NCI-H2081 (cell line): ENCODE measurements at places on chromosomes 5 and 9.
A peak's percentile ranks its signal among the peaks of the same experiment; 100 is the strongest.

GRCh38 chr5:78377718-78378105 lies 17.3 kb downstream of the SCAMP1 start:
- DNase-seq, result no peak

- no peak for DNase-seq
These were observed 723.3 kb upstream of the GRAMD2B start for GRCh38 chr5:125699860-125700259.

DNA sequence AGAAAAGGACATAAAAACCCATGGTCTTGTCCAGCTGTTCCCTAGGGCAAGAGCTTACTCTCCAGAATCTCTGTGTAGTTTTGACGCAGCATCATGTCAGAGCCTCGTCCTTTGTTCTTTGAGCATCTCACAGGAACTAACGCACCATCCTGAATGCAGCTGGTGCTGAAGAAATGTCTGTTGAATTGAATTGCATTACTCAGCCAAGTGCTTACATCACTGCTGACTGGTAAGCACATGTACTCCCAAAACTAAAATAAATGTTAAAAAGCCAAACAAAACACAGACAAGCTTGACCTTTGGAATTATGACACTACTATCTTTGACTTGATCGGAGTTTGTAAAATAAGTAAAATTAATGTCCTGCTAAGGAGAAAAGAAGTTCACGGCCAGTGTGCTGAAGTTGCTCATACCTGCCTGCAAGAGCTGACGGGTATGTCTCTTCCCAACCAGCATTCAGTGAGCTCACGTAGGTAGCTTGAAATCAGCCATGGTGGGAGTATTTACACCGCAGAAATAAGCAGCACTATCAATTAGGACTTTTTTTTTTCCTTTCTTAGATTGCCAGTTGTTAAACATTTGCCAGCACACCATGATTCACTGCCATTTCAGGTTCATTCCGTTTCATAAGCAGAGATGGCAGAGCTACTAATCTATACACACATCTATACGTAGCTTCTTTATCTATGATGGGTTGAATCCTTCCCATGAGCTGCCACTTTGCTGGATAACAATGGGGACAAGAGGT lies 310.6 kb upstream of the MSX2 start:
- no peak for DNase-seq

- peak; percentile 89 for DNase-seq
These were observed 48.8 kb downstream of the SH3GL2 start for GRCh38 chr9:17627641-17628040.

GRCh38 chr9:105257809-105258208 lies 13.4 kb downstream of the SLC44A1 start:
- peak; percentile 36 for DNase-seq

- no peak for DNase-seq
These were observed 8.8 kb upstream of the OTULINL start for GRCh38 chr5:14572836-14573235.

DNA sequence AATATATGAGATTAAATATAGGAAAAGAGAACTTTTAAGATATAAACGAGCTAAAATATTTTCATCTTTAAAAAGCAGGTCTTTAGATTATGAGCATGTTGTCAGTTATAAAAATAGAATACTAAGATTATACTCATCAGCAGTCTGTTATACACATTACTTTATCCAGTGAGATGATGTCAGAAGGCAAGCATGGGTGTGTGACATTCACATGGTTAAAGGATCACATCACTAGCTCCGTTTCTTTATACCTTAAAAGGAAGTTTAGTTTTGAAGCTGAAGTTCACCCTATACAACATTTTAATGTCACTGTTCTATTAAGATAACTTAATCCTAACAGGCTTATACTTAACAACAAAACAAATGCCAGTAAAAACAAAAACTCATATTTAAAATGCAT lies 59.6 kb downstream of the RICTOR start:
- no peak for DNase-seq

DNA sequence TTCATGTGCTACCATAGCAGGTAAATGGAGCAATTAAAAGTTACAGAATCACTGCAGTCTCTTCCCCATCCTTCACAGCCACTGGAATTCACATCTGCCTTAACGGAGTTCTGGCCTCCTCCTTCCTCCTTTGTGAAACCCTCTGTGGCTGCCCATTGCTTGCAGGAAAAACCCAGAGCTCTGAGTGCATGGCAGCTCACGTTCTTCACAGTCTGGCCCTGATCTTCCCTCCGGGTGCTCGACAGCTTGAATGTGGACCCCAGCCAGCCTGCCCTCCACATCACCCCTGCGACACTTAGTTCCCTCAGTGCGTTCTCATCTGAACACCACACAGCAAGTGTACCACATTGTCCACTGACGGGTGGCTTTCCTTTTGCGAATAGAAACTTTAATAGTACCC lies 63.2 kb upstream of the RUFY1 start:
- DNase-seq, result no peak

DNA sequence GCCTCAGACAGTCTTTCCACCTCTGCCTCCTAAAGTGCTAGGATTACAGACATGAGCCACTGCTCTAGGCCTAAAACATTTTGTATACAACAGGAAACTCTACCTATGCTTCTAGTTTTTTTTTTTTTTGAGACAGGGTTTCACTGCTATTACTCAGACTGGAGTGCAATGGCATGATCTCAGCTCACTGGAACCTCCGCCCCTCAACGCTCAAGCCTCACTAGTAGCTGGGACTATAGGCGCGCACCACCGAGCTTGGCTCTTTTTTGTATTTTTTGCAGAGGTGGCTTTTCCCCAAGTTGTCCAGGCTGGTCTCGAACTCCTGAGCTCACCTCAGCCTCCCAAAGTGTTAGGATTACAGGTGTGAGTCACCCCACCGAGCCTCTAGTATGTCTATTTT lies 5.4 kb downstream of the HSPA9 start:
- no peak for DNase-seq

GRCh38 chr5:155106221-155106620 lies 92.7 kb downstream of the KIF4B start:
- DNase-seq, result no peak

- no peak for DNase-seq
These were observed 47.4 kb downstream of the PRKACG start for GRCh38 chr9:68966496-68966944.

GRCh38 chr9:98641695-98642094 lies 67.0 kb downstream of the GABBR2 start:
- no peak for DNase-seq

DNA sequence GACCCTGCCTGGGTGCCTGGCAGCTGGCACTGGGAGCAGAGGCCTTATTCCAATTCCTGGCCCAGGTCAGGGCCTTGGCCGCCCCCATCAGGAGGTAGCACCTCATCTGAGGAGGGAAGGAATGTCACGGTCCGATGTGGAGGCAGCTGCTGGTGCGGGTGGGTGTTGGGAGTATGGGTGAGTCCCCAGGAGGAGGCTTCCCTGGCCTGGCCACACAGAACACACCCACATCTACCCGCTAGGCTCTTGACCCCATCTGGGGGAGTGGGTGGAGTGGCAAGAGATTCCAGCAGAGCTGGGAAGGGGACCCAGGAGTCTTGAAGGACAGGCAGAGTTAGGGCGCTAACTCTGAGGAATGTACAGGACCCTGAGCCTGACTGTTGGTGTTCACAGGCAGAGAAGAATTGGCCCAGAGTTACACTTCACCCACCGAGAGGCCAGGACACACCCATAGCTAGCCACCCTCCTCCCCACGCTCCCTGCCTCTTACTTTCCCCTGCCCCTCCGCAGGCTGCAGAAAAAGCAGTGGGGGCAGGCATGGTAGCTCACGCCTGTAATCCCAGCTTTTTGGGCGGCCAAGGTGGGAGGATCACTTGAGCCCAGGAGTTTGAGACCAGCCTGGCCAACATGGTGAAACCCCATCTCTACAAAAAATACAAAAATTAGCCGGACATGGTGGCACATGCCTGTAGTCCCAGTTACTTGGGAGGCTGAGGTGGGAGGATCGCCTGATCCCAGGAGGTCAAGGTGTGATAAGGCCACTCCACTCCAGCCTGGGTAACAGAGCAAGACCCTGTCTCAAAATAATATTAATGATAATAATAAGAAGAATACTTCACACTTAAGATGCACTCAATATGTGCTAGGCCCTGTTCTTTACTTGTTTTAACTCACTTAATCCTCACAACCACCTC lies 6.0 kb downstream of the OLFML2A start:
- DNase-seq, result no peak

DNA sequence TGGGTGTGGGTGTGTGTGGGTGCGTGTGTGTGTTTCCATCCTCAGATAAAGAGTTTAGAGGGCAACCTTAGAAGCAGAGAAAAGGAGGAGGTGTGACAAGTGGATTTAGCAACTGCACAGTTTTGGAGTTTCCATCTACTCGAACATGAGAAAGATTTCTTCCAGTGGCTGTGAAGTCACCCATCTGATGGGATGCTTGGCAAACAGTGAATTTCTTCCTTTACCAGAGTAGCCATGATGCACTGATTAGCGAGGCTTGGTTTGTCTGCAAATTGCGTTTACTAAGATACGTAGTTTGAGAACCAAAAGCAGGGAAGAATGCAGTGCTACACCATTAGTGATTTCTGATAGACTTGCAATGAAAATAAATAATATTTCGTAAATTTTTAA lies 791 bp upstream of the STARD4 start:
- no peak for DNase-seq

- no peak for DNase-seq
These were observed 13.7 kb downstream of the IER5L start for GRCh38 chr9:129164246-129164930.

DNA sequence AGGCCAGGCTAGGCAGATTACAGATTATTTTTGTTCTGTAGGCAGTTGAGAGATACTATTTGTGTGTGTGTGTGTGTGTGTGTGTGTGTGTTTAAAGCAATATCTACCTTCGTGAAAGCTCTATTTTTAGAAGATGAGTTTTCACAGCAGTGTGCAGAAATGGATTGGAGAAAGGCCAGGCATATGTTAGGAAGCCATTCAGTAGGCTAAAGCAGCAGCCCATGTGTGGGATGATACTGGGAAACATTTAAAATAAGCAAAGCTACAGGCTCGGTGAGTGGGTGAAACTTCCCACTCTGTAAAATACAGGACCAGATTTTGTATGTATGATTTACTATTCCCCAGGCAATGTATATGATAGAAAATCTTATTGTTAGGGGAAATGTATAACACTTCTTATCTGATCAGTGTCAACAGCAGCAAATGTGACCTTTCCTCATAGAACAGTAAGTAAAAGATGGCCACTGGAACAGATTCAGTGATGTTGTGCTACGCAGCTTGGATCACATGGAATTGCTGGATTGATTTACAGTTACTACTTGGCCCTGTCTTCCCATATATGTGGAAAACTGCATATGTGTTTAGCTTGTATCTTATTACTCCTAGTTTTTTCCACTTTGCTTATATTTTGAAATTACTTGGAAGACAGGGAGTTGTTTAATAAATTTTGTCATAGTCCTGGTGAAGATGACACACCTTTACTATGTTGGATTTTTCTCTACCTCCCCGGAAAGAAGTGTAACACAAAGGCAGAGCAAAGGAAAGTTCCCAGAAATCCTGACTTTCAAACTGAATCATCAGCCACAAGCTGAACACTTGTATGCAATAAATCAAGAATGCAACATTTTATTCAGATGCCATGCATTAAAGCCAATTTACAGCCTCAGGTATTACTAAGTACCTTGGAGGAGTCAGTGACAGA lies 1077.7 kb upstream of the SEMA6A start:
- peak; percentile 13 for DNase-seq

DNA sequence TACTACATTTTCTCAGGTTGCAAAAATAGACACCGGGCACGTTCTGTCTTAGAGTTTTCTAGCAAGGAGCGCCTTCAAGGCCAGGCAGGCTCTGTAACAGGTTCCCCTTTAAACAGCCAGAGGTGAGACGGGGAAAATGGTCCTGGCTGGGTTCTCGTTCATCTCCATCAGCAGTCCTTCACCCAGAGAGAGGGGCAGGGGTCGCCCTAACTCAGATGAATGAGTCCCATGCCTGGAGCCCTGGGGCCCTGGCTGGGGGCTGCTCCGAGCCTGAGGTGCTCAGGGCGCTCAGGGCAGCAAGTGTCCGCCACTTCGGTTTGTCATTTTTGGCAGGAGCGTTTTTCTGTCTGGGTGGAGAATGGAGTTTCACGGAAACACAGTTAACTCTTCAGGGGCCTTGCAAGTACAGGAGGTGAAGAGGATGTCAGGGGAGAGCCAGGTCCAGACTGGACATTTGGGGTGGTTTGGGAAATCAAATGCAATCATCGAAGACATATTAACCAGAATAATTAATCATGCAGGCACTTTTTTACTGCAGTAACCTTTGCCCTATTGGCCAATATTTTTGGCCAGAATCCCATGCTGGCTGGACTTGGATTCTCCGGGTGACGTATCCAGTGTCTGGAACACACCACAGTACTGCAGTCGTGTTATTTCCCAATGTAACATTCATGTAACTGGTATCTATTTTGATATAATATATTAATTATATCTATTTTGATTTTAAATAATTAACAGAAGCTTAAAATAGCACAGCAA lies 2.9 kb downstream of the NTNG2 start:
- no peak for DNase-seq

DNA sequence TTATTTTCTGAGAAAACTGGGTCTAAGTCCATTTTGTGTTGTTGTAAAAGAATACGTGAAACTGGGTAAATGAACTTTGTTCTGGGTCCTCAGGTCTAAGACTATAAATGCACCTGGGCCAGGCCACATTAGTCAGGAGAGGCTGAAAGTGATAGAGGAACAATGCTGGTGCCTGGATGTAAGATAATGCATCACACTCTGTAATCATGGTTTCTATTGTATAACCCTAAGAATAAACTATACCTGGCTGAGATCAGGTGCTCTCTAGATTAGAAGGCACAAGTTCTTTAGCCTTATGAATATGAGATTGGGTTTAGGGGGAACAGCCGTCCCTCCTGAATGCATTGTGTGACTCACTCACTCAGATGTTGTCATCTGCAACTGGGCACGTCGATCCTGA lies 675.5 kb downstream of the HTR1A start:
- no peak for DNase-seq

- DNase-seq, result no peak
These were observed 34.9 kb downstream of the PCDH1 start for GRCh38 chr5:141843156-141843927.

DNA sequence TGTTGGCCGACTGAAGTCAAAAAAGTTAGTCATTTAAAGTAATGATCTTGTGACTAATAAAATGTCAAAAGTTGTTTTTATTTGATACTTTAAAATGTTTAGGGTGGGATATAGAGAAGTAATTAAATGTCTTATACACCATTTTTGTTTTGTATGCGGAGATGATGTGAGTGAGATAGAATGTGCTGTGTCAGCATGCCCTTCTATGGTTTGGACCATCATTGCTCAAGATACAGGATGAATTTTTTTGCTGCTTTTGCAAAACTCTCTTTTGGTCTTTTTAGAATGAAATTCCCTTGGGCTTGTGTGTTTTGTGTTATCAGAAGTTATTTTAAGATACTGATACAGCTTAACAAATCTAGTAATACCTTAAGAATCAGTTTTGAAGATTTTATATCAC lies 12.5 kb downstream of the SRFBP1 start:
- no peak for DNase-seq

DNA sequence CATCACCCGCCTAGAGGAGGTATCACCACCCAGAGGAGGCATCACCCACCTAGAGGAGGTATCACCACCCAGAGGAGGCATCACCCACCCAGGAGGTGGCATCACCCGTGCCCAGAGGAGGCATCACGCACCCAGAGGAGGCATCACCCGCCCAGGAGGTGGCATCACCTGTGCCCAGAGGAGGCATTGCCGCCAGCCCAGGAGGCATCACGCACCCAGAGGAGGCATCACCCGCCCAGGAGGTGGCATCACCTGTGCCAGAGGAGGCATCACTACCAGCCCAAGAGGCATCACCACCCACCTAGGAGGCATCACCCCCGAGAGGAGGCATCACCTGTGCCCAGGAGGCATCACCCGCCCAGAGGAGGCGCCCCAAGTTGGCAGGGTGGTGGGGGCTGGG lies 2.6 kb downstream of the NOTCH1 start:
- no peak for DNase-seq

GRCh38 chr5:80070338-80071056 lies 35.3 kb downstream of the THBS4 start:
- no peak for DNase-seq
